GM19239 (cell line): ENCODE measurements at places on chromosomes 11 and 22.

DNA sequence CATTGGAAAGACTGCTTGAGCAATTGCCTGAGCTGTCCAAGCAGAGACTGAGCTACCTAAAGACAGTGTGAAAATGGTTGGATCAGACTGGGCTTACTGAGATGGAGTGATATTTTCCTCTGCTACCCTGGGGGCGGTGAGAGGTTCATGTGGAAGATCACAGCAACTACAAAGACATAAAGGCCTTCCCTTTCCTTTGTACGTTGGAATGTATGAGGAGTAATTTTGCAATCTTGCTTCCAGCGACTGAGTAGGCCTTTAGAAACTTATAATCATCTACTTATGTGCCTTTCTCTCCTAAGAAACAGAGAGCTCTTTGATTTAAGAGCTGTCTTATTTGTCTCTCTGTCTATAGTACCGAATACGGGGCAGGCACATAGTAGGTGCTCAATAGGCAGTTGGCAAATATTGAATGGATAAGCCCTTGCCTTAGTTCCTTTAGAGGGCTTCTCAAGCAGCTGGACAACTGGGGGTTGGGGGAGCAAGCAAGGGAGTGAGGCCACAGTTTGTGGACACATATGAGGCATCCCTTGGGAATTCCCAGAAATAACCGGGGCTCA lies 2.4 kb upstream of the HEPACAM start:
- DNase-seq: no peak

GRCh38 chr11:72687326-72687725 lies 13.1 kb upstream of the PDE2A start:
- no peak for DNase-seq

DNA sequence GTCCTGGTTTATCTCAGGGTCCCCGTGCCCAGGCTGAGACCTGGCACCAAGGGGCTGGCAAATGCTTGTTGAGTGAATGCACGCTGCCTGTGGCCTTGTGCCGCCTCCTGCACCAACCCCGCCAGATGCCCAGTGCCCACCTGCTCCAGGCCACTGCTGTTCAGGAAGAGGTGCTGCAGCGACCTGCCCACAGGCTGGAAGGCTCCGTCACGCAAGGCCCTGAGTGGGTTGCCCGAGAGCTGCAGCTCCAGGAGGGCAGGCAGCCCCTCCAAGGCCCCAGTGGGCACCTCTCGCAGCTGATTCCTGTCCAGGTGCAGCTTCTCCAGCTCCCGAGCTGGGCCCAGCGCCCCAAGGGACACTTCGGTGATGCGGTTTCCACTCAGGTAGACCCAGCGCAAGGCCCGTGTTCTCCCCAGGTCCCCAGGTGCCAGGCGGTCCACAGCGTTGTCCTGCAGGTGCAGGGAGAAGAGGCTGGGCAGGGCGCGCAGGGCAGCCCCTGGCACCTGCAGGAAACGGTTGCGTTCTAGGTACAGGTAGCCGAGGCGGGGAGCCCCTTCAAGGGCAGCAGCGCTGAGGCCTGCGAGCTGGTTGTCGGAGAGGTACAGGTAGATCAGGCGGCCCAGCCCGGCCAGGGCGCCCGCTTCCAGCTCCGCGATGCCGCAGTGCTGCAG lies 3.6 kb downstream of the CHADL start:
- DNase-seq: no peak

- DNase-seq: no peak
Measured at GRCh38 chr11:66563832-66564231, 4.6 kb downstream of the CTSF start.

DNA sequence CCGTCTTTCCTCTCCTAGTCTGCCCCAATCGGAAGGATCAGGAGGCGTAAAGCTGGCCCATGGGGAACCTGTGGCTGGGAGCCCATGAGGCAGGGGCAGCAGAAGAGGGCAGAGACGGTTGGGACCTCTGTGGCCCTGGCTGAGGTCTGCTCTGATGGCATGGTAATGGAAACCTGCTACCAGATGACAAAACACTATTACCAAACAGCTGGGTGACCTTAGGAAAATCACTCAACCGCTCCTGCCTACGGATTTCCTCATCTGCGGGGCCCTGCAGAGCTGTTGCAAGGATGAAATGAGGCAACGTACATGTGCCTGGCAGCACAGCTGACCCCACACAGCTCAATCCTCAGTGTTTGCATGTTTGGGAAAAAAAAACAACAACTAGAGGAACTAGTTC lies 4.6 kb downstream of the AP5B1 start:
- no peak for DNase-seq
